ENCODE measurements at places on chromosomes 5 and 9. TPM values are rescaled to one million over a fixed set of nuclear protein-coding genes. Genes with fewer than 3 reads are reported as not detected.

KIF4B gene
- 0.02 TPM for total RNA-seq

PDE8B gene
- 2.0 TPM for total RNA-seq

SMC2 gene
- total RNA-seq: 27.3 TPM

GRM6 gene
- total RNA-seq: not detected

IL13 gene
- total RNA-seq: not detected

TNC gene
- total RNA-seq: 0.58 TPM

HAVCR2 gene
- 0.52 TPM for total RNA-seq

ARL14EPL gene
- 0.10 TPM for total RNA-seq

QRFP gene
- not detected for total RNA-seq

F2RL2 gene
- 4.7 TPM for total RNA-seq

CD74 gene
- total RNA-seq: not detected

GPR151 gene
- not detected for total RNA-seq

CCDC192 gene
- total RNA-seq: not detected

PTGES gene
- total RNA-seq: 174 TPM

NR5A1 gene
- total RNA-seq: 0.11 TPM

SLC1A3 gene
- total RNA-seq: 0.08 TPM

LCN9 gene
- total RNA-seq: 0.14 TPM

TTC16 gene
- total RNA-seq: 0.04 TPM

ANGPTL2 gene
- not detected for total RNA-seq

LHX3 gene
- 0.05 TPM for total RNA-seq

KLHL3 gene
- 0.07 TPM for total RNA-seq

ADAMTSL1 gene
- not detected for total RNA-seq

ASTN2 gene
- total RNA-seq: 4.4 TPM

TMEFF1 gene
- total RNA-seq: 0.59 TPM

JAKMIP2 gene
- not detected for total RNA-seq

CDX1 gene
- total RNA-seq: not detected

PCDHGA1 gene
- total RNA-seq: 0.26 TPM

PCDHGA9 gene
- 0.05 TPM for total RNA-seq

KDM4C gene
- total RNA-seq: 9.2 TPM

ARHGEF28 gene
- total RNA-seq: 11.0 TPM

SLC34A1 gene
- not detected for total RNA-seq
